Amniotic stem cell (primary cell): ENCODE measurements at places on chromosomes 13 and 19.

- no peak for DNase-seq
Measured at GRCh38 chr13:25887962-25888655, 163.7 kb downstream of the SHISA2 start.

DNA sequence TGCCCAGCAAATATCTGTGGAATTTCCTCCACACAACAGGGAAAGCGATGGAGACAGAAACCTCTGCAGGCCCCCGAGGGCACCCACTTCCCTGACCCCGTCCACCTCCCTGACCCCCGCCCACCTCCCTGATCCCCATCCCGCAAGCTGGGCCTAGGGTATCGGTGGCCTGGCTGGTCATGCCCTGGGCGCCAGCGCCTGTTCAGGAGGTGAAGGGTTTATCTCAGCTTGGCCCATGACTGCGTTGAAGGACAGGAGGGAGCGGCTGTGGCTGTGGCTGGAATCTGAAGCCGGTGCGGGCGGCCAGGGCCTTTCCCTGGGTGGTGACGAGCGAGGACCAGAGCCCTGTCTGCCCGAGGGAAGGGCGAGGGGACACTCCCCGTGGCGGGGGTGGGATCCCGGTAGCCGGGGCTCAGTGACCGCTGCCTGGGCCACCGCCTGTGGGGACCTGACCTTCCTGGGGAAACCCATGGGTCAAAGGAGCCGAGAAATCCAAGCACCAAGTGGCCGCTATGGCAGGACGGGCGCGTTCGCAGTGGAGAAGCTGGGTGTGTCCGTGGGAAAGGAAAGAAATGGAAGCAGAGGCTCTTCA, 20.7 kb downstream of the GAS6 start:
- DNase-seq = no peak

- DNase-seq = no peak
Measured at GRCh38 chr19:42203700-42204099, 13.8 kb downstream of the DEDD2 start.

GRCh38 chr13:32917504-32917903, 98.7 kb upstream of the KL start:
- no peak for DNase-seq

GRCh38 chr13:111249637-111250360, 70.6 kb upstream of the TEX29 start:
- DNase-seq = no peak

DNA sequence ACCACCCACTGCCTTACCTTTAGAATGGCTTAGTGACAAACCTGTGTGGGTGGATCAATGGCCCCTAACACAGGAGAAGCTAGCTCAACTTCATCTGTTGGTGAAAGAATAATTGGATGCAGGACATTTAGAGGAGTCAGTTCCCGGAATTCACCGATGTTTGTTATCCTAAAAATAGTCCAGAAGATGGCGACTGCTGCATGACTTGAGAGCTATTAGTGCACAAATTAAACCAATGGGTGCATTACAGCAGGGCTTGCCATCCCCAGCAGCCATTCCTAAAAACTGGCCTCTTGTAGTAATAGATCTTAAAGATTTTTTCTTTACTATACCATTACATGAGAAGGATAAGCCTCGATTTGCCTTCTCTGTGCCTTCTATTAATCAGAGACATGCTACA, 46.8 kb upstream of the ZNF726 start:
- DNase-seq = no peak

- no peak for DNase-seq
Measured at GRCh38 chr19:46328079-46328478, 18.8 kb upstream of the PPP5C start.

- DNase-seq = no peak
Measured at GRCh38 chr19:19405971-19406877, 749 bp downstream of the GATAD2A start.

DNA sequence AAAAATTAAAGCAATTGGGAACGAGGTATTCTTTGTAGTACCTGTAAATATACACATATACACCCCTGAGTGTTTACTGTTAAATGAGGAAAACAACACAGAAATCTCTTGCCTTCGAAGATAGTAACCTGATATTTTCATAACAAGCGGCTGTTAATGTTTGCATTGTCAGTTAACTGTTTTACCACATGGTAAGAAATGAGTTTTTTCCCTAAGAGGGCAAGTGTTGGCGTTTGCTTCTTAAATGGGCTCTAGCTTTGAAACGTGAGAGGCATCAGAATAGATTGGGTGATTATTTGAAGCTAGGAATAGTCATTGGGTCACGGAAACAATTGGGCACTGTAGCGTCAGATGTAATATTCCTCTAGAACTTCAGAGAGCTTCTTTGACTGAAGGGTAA, 22.0 kb upstream of the UPF3A start:
- no peak for DNase-seq

DNA sequence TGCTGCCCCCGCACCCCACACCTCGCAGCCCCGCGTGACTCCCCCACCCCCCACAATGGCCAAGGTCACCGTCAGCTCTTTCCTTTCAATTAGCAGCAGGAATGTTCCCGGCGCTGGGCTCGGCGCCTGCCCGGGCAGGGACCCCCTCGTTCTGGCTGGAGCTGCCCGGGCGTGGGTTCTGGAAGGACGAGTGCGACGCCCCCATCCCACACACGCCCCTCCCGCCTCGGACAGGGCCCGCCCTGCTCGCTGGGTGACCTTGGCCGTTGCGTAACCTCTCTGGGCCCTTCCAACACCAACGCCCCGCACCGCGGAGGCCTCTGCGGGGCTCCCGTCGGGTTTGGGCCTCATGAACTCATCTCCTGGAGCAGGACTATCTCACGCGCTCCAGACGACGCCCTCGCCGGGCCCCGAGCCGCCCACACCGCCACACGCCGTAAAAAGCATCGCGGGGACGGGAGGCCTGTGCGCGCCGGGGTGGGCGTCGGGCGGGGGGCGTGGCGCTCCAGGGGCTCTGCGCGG, 10.3 kb downstream of the PALM start:
- DNase-seq = no peak
